Kidney epithelial cell (primary cell): ENCODE measurements at places on chromosomes 13 and 19.

DNA sequence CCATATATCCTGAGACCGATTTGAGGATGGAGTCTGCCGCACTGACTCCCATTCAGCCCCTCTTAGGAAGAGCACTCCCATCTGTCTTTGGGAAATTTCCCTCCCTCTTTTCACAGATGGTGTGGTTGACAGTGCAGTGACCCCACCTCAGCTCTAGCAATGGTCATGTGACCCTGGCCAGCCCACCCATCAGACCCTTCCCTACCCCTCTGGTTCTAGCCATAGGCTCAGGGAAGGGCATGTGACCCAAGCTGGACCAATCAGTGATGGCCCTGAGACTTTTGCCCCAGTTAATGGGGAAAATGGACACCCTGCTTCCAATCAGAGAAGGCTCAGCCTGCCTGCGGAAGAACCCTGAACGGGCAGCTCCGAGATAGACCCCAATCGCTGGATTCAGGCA is 26.3 kb downstream of the IL12RB1 start:
- DNase-seq: no peak

DNA sequence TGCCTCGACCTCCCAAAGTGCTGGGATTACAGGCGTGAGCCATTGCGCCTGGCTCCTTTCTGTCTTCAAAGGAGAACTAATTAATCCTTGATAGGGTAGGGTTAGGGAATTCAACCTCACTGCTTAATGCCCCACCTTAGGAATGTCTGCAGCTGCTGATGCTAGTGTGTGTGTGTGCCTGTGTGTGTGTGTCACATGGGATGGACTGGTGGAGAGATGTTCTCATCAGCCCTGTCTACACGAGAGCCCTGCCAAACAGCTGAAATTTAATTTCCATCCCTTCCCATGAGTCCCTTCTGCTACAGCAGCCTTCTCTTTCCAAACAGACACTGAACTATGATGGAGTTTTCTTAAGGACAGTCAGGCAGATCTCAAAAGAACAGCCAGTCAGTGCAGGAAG is 46.5 kb upstream of the CLDN10 start:
- DNase-seq: no peak

DNA sequence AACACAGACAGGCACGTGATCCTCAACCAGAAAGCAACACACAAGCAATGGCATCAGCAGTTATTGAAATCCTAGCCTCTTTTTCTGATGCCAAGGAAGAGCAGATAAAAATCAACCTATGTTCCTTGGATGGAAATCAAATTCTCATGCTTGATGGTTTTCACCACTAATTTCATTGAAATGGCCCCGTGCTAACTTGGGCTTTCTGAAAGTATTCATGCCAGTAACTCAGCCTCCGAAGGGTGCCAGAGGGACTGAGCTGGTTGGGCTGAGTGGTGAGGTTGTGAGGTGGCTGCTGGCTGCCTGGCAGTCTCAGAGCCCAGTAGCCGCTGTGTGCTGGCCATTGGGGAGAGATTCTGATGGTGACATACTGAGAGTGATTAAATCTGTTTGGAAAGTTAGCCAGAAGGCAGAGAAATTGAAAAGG is 309.3 kb downstream of the DCT start:
- DNase-seq: no peak

DNA sequence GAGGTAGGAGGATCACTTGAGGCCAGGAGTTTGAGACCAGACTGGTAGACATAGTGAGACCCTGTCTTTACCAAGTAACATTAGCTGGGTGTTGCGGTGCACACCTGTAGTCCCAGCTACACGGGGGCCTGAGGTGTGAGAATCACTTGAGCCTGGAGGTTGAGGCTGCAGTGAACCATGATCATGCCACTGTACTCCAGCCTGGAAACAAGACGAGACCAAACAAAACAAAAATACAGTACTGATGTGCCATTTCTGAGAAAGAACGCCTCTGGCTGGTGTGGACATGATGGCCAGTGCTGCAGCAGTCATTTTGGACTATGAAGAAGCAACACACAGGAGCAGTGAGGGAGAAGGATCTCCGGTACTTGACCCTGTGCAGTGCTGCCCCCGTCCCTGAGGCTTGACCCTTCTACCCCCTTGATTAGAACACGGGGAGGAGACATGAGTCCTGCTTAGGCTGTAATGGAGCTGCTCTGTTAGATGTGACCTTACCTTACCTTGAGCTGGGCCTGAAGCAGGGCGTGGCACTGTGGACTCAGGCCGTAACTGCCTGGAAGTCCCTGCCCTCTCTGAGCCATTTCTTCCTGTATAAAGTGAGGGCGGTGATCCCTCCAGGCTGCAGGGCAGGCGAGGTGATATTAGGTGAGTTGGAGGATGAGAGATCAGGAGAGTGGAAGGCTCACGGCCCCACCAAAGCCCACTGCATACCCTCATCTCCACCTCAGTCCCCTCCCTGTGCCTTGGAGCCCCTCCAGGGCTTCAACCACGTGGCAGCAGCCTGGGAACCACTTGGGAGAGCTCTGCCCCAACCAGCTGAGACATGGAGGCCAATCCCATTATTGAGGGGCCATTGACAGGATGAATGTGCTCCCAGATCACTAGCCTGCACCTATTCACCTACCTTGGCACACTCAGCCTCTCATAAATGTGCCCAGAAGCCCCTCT is 5.9 kb downstream of the RPL18A start:
- DNase-seq: no peak

- DNase-seq: no peak
Measured at GRCh38 chr13:48403151-48403631, 9.7 kb downstream of the LPAR6 start.

GRCh38 chr19:34676697-34677385 is at the start of gene SCGB2B2:
Gene SCGB2B2 (minus strand): TSS chr19:34677159. CDS start chr19:34594563, 82,596 bp downstream.
- DNase-seq: no peak

GRCh38 chr19:49148044-49148682 is 7.0 kb downstream of the HRC start:
- no peak for DNase-seq

GRCh38 chr19:19224852-19225494 is 13.2 kb downstream of the NCAN start:
- DNase-seq: no peak

- no peak for DNase-seq
Measured at GRCh38 chr19:38862321-38863059, 12.7 kb upstream of the HNRNPL start.

DNA sequence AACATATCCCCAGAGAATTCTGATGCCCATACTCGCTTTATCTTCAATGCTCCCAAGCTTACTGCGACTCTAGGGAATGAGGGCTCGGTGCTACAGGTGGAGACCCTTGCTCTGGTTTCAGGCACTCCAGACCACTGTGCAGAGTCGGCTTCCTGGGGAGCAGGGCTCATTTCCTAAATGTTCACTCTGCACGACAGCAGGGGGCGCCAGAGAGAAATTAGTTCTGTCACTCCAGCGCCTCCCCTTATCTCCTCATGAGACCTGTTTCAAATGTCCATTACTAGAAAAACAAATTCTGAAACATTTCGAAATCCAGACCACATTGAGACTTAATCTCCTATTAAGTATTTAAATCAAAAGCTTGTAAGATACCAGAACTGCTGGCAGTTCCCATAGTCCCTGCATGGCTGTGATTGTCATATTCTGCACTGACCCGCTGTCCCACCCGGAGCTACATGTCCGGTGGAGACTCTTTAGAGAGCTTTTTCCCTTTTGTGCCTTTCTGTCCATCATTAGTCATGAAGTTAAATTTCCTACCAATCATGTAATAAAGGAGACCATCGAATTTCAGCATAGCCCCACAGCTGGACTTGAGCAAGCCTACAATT is 22.4 kb downstream of the EPSTI1 start:
- no peak for DNase-seq

DNA sequence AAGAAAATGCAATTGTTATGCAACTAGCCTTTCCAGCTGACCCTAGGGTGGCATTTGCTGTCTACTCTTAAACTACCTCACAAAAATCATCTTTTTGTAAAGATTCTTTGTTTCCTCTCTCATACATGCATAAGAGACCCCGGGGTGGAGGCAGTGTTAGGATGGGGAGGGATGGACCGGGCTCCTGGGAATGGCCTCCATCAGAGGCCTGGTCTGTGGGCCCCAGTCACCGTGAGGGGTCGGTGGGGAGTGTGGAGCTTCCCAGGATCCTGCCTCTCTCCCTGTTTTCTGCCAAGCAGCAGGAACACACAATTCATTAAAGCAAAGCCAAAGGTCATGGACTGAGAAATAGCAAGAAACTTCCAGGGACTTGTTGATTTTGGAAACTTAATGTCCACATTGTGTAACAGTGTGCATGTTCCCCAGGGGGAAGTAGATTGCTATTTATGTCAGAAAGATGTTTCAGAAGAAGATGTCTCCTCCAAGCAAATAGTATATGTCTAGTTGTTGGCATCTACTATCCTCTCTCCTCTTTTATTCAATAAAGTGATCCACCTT is 241.4 kb downstream of the ENOX1 start:
- no peak for DNase-seq

DNA sequence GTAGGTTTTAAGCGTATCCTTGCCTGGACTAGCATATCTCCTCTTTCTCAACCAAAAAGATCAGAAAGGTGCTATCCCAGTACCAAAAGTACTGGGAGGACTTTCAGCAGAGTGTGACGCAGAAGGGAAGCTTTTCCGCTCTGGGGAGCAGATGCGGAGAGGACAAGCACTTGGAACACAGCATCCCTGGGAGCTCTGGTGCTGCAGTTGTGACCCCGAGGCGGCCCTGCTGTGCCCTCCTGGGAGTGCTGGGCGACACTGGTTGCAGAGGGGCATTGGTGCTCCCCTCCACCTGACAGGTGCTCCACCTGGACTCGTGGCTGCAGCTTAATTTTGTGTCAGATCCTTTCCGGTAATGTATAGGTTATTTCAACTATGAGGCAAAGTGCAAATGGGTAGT is 3.4 kb downstream of the NAXD start:
- DNase-seq: no peak

DNA sequence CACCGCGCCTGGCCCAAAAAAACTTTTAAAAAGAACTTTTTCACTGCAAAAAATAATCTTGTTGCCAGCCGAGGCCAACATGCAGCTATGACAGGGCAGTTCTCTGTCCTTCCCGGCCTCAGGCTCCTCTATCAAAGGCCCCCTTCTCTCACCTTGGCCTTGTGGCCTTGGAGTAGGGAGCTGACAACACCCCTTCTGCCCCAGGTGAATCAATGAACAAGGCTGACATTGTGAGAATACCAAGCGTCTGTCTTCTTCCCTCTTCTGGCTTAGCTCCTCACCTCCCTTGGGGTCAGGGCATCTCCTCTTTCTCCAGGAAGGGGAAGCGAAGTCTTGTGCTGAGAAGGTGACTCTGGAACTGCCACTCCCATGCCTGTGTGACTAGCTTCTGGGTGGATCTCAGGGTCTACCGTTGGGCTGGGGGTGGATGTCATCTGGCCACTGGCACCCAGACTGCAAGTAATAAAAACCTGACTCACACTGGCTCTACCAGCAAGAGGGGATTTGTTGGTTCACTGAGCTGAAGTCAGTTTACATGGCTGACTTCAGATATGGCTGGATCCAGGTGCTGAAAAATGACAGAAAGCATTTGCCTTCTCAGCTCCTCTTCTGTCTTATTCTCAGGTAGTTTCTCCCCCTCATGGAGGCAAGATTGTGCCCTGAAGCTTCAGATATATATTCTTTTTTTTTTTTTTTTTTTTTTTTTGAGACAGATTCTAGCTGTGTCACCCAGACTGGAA is 6.3 kb downstream of the C19orf38 start:
- DNase-seq: no peak

DNA sequence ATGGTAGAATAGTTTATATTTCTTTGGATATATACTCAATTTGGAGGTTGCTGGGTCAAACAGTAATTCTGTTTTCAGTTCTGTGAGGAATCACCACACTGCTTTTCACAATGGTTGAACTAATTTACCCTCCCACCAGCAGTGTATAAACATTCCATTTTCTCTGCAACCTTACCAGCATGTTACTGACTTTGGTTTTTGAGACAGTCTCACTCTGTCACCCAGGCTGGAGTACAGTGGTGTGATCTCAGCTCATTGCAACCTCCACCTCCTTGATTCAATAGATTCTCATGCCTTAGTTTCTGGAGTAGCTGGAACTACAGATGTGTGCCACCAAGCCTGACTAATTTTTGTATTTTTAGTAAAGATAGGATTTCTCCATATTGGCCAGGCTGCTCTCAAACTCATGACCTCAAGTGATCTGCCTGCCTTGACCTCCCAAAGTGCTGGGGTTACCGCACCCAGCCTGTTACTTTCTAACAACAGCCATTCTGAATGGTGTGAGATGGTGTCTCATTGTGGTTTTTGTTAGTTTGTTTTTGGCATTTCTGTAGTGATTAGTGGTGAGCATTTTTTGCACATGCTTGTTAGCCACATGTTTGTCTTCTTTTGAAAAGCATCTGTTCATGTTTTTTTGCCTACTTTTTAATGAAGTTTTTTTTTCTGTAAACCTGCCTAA is 12.5 kb downstream of the ZNF714 start:
- DNase-seq: no peak

DNA sequence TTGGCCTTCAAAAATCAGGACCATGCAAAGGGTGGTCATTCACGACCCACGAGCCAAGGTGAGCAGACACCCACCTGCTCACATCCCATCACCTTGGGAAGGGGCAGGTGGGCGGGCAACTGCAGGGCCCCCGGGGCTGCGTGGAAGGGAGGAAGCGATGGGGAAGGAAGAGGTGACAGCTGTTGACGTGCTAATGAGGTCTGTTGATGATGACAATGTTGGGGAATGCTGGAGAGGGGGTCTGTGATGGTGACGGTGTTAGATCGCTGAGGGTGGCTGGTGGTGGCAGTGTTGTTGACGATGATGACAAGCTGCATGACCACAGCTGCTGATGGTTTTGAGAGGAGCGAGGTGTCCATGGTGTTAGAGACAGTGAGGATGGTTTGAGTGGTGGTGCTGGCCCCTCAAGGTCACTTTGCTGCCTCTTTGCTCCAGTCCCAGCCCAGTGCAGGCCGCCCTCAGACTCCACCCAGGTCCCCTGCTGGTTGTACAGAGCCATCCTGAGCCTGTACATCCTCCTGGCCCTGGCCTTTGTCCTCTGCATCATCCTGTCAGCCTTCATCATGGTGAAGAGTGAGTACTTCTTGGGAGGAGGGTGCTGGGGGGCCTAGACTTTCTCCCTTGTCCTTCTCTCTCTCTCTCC is 900 bp downstream of the MCEMP1 start:
- no peak for DNase-seq

DNA sequence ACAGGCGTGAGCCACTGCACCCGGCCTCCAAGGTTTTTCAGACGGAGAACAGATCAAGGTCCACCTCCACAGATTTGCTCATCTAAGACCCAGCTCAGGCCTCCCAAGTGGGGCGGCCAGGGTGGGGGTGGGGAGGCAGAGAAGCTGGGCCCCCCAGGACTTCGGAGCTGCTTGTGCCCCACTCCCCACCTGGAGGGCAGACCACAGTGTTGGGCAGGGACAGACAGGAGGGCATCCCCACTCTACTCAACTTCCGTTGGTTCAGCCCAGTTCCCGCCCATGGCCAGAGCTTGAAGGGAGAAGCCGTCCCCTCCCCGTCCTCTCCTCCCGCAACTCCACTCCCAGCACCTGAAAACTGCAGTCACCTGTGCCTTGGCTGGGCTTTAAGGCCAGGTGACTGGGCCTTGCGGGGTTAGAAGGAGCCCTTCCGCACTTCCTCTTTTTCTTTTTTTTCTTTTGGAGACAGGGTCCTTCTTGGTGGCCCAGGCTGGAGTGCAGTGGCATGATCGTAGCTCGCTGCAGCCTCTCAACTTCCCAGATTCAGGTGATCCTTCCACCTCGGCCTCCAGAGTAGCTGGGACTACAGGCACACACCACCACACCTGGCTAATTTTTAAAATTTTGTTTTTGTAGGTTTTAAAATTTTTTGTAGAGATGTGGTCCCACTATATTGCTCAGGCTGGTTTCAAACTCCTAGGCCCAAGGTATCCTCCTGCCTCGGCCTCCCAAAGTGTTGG is 734 bp upstream of the LRRC8E start:
- DNase-seq: no peak

- no peak for DNase-seq
Measured at GRCh38 chr13:32426990-32427851, 709 bp downstream of the N4BP2L1 start.
